Pulmonary artery endothelial cell (primary cell): ENCODE measurements at places on chromosomes 6 and 20. TPM values are rescaled to one million over a fixed set of nuclear protein-coding genes. Genes with fewer than 3 reads are reported as not detected.

GRCh38 chr6:139376017-139376330 is 1.5 kb upstream of the CITED2 start:
- no peak for DNase-seq

DNA sequence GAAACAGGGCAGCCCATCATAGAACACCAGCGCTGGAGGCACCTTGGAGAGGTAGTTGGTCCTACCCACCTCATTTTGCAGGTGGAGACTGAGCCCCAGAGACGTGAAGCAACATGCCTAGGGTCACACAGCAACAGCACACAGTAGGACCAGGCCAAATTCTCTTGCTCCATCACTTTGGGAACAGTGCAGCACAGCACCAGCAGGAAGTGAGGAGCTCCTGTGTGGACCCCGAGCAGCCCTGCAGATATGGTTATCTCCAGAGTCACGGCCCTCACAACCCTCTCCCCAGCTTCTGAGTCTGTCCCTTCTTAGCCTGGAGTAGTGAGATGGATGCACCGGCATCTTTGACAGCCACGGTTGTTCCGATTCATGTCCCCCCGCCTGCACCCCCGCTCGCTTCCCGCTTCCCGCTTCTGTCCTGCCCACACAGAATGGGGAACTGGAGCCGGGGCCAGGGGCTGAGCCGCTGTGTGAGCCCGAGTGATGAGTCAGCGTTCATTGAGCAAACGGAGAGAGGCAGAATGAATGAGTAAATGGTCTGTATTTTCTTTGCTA is 72.6 kb upstream of the DUSP22 start:
- no peak for DNase-seq

DNA sequence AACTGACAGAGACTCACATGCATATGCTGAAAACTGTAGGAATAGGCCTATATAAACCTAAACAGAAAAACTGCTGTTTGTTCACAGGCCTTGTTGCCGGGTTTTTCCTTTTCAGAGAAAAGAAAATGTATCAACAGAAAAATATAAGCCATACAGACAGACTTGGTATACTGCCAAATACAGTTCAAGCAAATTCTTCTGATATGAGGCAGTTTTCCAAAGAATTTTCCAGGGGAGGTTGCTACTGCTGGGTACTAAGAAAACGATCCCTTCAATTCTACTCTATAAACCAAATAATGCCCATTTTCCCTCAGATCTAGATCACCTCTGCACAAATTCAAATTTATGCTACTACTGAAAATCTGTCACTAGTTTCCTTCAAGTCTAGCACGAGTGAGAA is 59.4 kb downstream of the ME1 start:
- DNase-seq: peak; percentile 26

- DNase-seq: peak; percentile 4
Observed at GRCh38 chr20:9594284-9594875, 80.0 kb downstream of the LAMP5 start.

- no peak for DNase-seq
Observed at GRCh38 chr6:79687759-79688158, 56.6 kb downstream of the SH3BGRL2 start.

DNA sequence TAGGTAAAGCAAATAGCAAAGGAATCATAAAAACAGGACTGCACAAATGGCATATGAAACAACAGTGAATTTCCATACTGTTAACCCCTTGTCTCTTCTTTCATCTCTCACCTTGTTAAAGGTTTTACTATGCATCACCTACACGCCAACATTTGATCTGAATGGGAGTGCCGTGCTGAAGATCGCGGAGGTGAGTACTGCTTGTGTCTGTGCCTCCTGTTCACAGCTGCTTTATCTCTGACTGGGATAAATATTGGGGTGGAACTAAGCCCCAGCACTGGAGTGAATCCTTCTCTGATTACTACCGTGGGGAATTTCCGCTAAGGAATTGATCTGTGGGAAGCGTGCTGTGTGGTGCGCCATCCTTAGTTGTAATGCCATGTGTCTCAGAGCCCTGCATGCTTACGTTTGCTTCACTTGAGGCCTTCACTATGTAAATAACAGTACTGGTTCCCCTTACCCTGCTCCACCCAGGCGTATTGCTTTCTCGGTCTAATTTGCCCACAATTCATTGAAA is 11.4 kb upstream of the PBOV1 start:
- no peak for DNase-seq

DNA sequence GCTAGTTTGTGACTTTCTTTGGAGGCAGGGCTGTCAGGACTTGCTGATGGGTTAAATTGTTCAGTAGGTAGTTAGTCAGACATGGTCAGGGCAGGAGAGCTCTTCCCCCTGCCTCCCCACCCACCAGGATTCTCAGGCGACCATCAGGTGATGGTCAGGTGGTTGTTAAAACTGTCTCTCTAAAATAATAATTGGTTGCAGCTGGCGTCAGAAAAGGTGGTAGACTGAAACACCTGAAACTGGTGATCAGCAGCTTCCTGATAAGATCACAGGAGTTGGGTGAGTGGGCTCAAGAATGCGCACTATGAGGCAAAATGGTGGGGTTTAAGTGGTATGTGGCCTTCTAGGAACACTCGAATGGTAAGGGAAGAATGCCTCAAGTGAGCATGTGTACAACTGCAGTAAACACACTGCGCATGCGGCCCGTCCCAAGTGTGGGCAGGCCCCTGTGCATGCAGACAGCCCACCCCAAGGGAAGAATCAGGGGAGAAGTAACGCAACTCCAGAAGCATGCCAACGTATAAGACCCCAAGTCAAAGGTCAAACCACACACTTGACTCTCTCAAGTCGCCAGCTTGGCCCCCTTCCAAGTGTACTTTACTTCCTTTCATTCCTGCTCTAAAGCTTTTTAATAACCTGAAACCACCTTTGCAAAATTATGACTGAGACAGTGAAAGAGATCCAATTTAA is 7.9 kb upstream of the BLCAP start:
- DNase-seq: no peak

DNA sequence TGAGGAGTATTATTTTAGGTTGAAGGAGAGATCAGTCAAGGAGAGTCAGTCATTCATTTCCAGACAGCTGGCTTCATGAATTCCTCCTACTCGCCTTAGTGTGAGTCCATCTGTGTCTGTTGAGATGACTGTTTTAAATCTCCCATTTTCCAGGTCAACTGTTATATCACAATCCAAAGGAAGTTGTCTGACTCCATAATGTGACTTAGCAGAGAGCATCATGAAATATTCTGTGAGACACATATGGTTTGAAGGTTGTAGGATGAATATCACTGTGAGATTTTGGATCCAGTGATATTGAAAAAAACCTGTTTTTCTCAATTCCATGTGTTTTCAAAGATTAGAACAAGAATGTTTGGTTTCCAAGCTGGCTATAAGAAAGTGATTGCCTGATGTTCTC is 530.2 kb upstream of the MAN1A1 start:
- no peak for DNase-seq

GRCh38 chr6:96853083-96853482 is 15.8 kb upstream of the GPR63 start:
- no peak for DNase-seq

- no peak for DNase-seq
Observed at GRCh38 chr6:134217798-134218140, 100.1 kb downstream of the SGK1 start.

- DNase-seq: no peak
Observed at GRCh38 chr6:20608356-20608755, 74.1 kb downstream of the CDKAL1 start.

- DNase-seq: peak; percentile 11
Observed at GRCh38 chr6:13703496-13703895, 8.1 kb downstream of the RANBP9 start.

- no peak for DNase-seq
Observed at GRCh38 chr20:791056-791455, 22.8 kb upstream of the SLC52A3 start.

DNA sequence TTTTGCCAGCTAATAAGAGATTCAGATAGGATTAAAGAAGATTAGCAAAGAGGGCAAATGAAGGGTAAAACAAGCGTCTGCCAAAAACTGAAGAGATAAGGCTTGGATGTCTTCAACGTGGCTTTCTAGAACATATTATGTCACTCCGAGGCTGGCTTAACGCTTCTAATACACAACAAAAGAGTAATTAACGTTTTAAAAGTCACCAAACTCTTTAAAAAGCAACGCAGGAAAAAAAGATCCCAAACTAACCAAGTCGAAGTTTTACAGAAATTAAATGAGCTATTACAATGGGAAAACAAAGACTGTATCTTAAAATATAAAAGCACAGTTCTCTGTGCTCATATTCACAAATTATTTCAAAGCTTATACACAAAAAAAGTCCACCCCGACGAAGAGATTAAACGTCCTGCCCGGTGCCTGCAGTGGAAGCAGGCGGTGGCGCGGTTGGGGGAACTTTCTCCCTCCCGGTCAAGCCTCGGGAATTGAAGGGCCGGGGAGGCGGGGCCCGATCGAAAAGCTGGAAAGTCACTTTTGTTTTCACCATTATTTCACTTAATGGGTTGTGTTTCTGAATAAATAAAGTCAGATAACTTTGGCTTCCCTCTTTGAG is 1.2 kb downstream of the MAK start:
- DNase-seq: no peak

DNA sequence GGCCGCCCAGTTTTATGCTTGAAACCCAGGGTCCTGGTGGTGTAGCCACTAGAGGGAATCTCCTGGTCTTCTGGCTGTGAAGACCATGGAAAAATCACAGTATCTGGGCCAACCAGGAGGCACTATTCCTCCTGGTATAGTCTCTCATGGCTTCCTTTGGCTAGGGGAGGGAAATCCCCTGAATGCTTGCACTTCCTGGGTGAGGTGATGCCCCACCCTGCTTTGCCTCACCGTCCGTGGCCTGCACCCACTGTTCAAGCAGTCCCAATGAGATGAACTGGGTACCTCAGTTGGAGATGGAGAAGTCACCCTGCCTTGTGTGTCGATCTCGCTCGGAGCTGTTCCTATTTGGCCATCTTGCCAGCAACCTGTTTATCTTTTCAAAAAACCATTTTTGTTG is 10.1 kb upstream of the ZNF337 start:
- no peak for DNase-seq

- no peak for DNase-seq
Observed at GRCh38 chr20:24699321-24700165, 230.1 kb downstream of the SYNDIG1 start.

DNA sequence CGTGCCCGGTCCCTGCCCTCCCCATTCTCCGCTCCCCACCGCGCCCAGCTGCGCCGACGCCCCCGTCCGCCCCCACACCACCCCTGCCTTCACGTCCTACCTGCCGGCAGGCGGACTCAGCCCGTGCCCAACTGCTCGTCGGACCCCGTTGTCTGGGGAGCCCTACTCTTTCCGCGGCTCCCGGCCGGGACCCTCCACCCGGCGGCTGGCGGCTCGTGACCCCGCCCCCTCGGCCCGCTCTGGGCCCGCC is at the start of gene SERAC1:
Gene SERAC1 (minus strand): TSS at position 223 of the 250 bp plus-strand sequence. CDS start 9,899 bp downstream, outside the sequence.
- no peak for DNase-seq

DNA sequence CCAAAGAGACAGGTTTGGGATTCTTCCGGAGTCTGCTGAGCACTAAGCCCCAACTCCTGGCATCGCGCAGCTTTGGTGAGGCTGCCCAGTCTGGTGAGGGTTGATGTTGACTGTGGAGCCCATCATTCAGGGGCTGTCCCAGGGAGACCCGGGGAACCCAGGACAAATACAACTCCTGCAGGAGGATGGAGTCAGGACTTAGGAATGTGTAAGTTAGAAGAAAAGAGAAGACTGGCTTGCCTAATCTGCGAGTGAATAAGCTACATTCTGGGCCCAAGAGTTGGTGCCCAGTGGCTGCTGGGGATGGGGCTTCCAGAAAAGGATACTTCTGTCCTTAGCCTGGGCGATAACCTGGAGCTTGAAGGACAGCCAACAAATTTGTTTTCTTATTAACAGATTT is 47.9 kb downstream of the STK35 start:
- no peak for DNase-seq

GRCh38 chr20:49186535-49187329 is 1.4 kb downstream of the STAU1 start:
- no peak for DNase-seq

DNA sequence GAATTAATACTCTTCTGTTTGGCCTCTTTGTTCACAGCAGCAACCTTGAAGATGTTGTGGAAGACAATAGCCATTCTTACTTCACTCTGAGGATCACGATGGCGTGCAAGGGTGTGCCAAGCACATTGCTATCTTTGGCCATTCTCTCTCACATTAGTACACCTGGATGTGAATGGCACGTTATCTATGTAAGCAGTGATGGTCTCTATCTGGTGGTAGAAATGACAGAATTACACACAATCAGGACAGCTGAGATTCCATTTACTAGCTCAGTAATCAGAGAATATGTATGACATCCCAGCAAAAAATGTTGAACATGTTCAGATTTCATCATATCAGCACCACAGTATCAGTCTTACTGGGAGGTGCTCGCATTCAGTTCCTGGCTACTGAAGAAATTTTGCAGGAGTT is 116.2 kb downstream of the LCA5 start:
- DNase-seq: no peak

GRCh38 chr6:130693944-130694343 is 133.3 kb upstream of the SMLR1 start:
- no peak for DNase-seq

GRCh38 chr6:19736066-19736465 is 101.1 kb upstream of the ID4 start:
- DNase-seq: no peak

- peak; percentile 45 for DNase-seq
Observed at GRCh38 chr20:52083627-52084232, 107.8 kb downstream of the ZFP64 start.

GRCh38 chr6:26332408-26332807 is 32.6 kb upstream of the BTN3A2 start:
- no peak for DNase-seq

GRCh38 chr20:1809131-1809572 is 86.1 kb upstream of the SIRPA start:
- no peak for DNase-seq

GRCh38 chr20:35878113-35878625 is 76.1 kb downstream of the SCAND1 start:
- no peak for DNase-seq

DNA sequence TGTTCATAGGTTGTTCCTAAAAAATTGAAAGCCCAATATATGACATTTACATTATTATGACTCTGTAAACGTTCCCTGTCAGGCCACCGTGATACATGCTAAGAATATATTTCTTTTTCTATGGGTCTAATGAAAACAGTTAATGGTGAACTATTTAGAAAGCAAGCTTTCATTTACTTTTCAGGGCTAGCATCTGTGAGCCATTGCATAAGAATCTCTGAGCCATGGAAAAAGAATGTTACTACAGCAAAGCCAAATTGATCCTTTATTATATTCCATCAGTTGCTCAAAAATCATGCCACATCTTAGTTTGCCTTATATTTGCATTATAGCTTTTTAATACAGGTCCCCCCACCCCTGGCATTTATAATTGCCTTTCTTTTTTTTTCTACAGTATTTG is 275.5 kb downstream of the ZFAND3 start:
- no peak for DNase-seq

- DNase-seq: no peak
Observed at GRCh38 chr6:121134922-121135321, 199.4 kb downstream of the TBC1D32 start.

GRCh38 chr6:7758456-7758855 is 32.6 kb downstream of the BMP6 start:
- DNase-seq: peak; percentile 15

Gene GGTLC1
- not detected in 2 replicates for total RNA-seq

Gene OSTM1
- total RNA-seq: 18.4 and 41.6 TPM in 2 replicates

Gene TFAP2A
- 0.78 and 2.1 TPM in 2 replicates for total RNA-seq

Gene MCM8
- total RNA-seq: 9.1 and 20.8 TPM in 2 replicates

Gene ZNF334
- under 0.01 and 1.3 TPM in 2 replicates for total RNA-seq

Gene RIMS4
- total RNA-seq: not detected in 2 replicates

Gene TSPYL1
- 92.8 and 113 TPM in 2 replicates for total RNA-seq

Gene FOXQ1
- not detected in 2 replicates for total RNA-seq

Gene LHFPL5
- not detected in 2 replicates for total RNA-seq

Gene MEI4
- total RNA-seq: not detected in 2 replicates

Gene SLC22A1
- total RNA-seq: 0.07 TPM in 1 of 2 replicates, not detected in the other

Gene PCSK2
- total RNA-seq: not detected in 2 replicates
